ENCODE measurements at places on chromosomes 7 and 10.

DNA sequence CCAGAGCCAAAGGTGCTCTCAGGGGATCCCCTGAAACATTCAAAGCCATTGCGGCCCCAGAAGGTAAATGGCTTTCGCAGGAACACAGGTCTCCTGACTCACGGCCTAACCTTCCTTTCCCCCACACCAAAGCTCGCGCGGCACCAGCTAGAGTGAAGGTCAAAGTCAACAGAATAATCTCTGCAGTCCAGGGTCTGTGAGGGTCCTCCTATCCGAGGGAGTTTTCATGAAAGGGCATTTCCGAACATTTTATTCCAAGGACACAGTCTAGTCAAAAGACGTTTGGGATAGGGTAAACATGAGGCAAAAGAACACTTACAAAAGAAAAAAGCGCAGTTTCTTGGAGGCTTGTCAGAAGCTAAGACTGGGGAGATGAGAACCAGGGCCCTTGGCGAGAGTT lies 559 bp upstream of the STEAP2 start:
- no peaks in the 10 kb centered on the region for H3K36me3 ChIP-seq
- peaks cover 20% of the 10 kb centered on the region for H3K4me1 ChIP-seq
- no peaks in the 10 kb centered on the region for H3K27me3 ChIP-seq
- peak overlapping the region; percentile 65 for H3K4me3 ChIP-seq

GRCh38 chr7:116173051-116174028 lies 37.0 kb upstream of the TES start:
- no peaks in the 10 kb centered on the region for H3K27me3 ChIP-seq
- H3K36me3 ChIP-seq = no peaks in the 10 kb centered on the region
- no peak for DNase-seq

- H3K4me3 ChIP-seq = no peak overlapping the region
- H3K36me3 ChIP-seq = no peaks in the 10 kb centered on the region
- no peaks in the 10 kb centered on the region for H3K4me1 ChIP-seq
- no peak overlapping the region for H3K27ac ChIP-seq
Measured at GRCh38 chr7:96658022-96658412, 51.6 kb downstream of the SEM1 start.

- H3K27ac ChIP-seq = no peak overlapping the region
- no peak overlapping the region for H3K4me3 ChIP-seq
- H3K4me1 ChIP-seq = no peaks in the 10 kb centered on the region
Measured at GRCh38 chr7:54653905-54654304, 105.1 kb downstream of the SEC61G start.

DNA sequence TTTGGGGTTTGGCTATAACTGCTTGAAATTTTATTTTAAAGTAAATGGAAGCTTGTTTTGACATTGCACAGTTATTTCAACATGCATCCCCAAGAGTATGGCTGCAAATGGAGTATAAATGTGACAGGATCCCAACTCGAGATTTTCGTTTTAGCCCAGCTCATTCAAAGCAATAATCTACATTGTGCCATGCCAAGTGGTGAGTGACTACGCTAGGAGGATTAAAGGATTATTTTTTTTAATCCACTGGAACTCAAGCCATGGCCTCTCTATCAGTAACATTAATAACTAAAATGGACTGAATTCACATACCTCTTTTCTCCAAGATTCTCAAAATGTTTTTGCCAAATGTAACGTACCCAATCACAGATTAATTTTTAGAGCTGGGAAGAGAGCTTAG lies 60.6 kb upstream of the AUTS2 start:
- no peaks in the 10 kb centered on the region for H3K27me3 ChIP-seq
- H3K27ac ChIP-seq = no peak overlapping the region
- no peaks in the 10 kb centered on the region for H3K4me1 ChIP-seq
- H3K36me3 ChIP-seq = no peaks in the 10 kb centered on the region

DNA sequence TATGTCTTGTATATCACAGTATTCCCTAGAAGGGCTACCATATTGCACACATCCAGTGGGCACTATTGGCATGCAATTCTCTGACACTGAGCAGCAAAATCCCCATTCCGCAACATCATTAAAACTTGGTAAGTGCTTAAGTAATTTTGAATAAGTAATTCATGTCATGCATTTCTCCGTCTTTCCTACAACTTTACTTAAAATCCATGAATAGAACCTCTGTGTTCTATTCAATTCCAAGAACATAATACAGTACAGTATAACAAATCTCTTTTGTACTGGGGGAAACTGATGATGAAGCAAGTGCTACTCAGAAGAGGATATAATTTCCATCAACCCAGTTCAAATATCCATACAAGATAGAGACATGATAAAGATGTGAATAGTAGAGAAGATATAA lies 80.9 kb upstream of the SEMA3C start:
- no peaks in the 10 kb centered on the region for H3K36me3 ChIP-seq
- H3K27ac ChIP-seq = no peak overlapping the region
- H3K4me3 ChIP-seq = no peak overlapping the region
- H3K27me3 ChIP-seq = no peaks in the 10 kb centered on the region
- no peak for DNase-seq

- H3K4me3 ChIP-seq = no peak overlapping the region
- no peaks in the 10 kb centered on the region for H3K27me3 ChIP-seq
- H3K27ac ChIP-seq = no peak overlapping the region
- no peaks in the 10 kb centered on the region for H3K36me3 ChIP-seq
- no peak for DNase-seq
Measured at GRCh38 chr7:77806425-77806824, 7.9 kb downstream of the PHTF2 start.

- H3K27me3 ChIP-seq = no peaks in the 10 kb centered on the region
- H3K27ac ChIP-seq = no peak overlapping the region
- no peak overlapping the region for H3K4me3 ChIP-seq
- H3K4me1 ChIP-seq = peaks cover 10% of the 10 kb centered on the region
- DNase-seq = no peak
Measured at GRCh38 chr10:73131301-73131700, 21.0 kb downstream of the NUDT13 start.

DNA sequence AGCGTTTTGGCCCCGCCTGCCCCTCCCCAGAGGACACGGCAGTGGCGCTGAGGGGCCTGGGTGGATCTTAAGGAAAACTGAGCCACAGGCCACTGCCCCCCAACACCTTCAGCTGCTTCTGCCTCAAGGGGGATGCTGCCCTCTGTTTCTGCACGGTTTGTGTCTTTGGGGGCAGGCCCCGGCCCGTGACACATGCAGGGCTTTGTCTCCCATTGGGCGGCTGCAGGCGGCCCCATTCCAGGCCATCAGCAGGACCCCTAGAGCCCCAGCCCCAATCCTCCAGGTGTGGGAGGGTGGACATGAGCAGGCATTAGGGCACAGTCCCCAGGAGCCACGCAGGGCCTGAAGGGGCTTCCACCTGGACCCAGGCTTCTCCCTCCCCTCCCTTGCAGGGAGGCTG lies 25.3 kb upstream of the PPP2R2D start:
- no peak for DNase-seq
- H3K36me3 ChIP-seq = no peaks in the 10 kb centered on the region
- no peak overlapping the region for H3K4me3 ChIP-seq
- H3K27ac ChIP-seq = no peak overlapping the region

DNA sequence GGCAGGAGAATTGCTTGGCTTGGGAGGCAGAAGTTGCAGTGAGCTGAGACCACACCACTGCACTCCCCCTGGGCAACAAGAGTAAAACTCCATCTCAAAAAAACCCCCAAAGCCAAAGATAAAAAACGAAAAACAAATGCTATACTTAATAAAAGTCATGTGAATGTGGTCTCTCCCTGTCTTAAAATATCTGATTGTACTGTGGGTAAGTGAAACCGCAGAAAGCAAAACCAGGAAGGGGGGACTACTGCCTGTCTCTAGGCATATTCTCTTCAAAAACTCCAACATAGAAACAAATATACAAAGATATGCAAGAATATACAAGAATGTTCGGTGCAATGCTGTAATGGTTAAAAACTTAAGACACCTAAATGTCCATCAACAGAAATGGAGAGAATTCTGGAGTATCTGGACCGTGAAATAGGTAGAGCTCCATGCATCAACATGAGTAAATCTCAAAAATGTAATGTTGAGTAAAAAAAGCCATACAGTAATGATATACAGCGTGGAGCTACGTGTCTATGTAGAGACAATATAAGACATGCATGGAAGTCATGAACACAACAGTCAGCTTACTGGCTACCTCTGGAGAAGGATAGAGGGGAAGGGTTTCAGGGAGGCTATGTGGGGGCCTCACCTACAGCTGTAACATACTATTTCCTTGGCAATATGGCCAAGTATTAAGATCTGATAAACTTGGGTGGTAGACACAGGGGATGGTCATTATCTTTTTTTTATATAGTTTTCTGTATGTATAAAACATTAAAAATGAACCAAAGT lies 2.1 kb downstream of the ZNF394 start:
- peaks cover 32% of the 10 kb centered on the region for H3K4me1 ChIP-seq
- no peak overlapping the region for H3K27ac ChIP-seq
- H3K4me3 ChIP-seq = peak overlapping the region; percentile 67
- no peak for DNase-seq
- peaks cover 53% of the 10 kb centered on the region for H3K36me3 ChIP-seq

GRCh38 chr7:127863082-127863481 lies 168.2 kb downstream of the LRRC4 start:
- no peaks in the 10 kb centered on the region for H3K36me3 ChIP-seq
- no peaks in the 10 kb centered on the region for H3K27me3 ChIP-seq
- peaks cover 11% of the 10 kb centered on the region for H3K4me1 ChIP-seq
- H3K4me3 ChIP-seq = no peak overlapping the region
- DNase-seq = no peak
- no peak overlapping the region for H3K27ac ChIP-seq

- peaks cover 20% of the 10 kb centered on the region for H3K4me1 ChIP-seq
- H3K27me3 ChIP-seq = no peaks in the 10 kb centered on the region
- H3K36me3 ChIP-seq = no peaks in the 10 kb centered on the region
- DNase-seq = no peak
- no peak overlapping the region for H3K4me3 ChIP-seq
Measured at GRCh38 chr7:121331574-121331973, 2.8 kb downstream of the WNT16 start.

DNA sequence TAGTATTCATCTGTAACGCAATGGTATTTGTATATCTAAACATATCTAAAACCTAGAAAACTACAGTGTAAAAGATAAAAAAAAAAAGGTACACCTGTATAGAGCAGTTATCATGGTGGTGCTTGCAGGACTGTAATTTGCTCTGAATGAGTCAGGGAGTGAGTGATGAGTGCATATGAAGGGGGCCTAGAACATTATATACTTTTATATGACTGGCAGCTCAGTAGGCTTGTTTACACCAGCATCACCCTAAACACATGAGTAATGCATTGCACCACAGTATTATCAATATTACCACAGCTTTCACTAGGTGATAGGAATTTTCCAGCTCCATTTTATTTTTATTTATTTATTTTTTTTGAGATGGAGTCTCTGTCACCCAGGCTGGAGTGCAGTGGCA lies 40.8 kb downstream of the TRIM24 start:
- no peak for DNase-seq
- H3K4me3 ChIP-seq = no peak overlapping the region
- peaks cover 6% of the 10 kb centered on the region for H3K4me1 ChIP-seq
- no peaks in the 10 kb centered on the region for H3K36me3 ChIP-seq
- no peak overlapping the region for H3K27ac ChIP-seq
- H3K27me3 ChIP-seq = no peaks in the 10 kb centered on the region

DNA sequence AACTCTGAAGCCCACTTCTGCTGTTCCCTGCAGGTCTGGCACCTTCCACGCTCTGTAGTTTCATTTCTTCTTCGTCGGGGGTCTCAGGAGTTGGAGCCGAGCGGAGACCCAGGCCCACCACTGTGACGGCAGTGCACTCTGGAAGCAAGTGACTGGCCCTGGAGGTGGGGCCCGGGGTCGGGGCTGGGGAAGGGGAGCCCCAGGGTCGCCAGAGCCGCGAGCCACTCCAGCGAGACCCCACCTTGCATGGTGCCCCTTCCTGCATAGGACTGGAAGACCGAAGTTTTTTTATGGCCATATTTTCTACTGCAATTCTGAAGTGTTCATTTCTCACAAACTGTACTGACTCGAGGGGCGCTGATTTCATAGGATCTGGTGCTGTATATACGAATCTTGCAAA lies 172.8 kb downstream of the CCDC3 start:
- no peaks in the 10 kb centered on the region for H3K36me3 ChIP-seq
- H3K4me1 ChIP-seq = peaks cover 6% of the 10 kb centered on the region
- no peak overlapping the region for H3K4me3 ChIP-seq
- DNase-seq = no peak

GRCh38 chr7:137484326-137484725 lies 140.8 kb upstream of the PTN start:
- H3K4me3 ChIP-seq = no peak overlapping the region
- no peaks in the 10 kb centered on the region for H3K36me3 ChIP-seq
- H3K27ac ChIP-seq = no peak overlapping the region
- no peak for DNase-seq
- H3K4me1 ChIP-seq = no peaks in the 10 kb centered on the region

DNA sequence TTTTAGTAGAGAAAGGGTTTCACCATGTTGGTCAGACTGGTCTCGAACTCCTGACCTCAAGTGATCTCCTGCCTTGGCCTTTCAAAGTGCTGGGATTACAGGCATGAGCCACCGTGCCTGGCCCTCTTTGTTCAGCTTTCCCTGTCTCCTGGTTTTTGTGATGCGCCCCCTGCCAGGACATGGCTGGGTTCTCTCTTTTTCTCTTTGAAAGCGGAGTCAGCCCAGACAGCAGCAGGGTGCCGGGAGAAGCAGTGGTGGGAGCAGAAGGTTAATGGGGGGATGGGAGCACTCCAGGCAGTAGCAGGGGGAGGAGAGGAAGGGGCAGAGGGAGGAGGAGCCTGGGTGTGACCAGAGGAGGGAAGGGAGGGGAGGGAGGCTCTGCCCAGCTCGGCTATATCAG lies 1.8 kb downstream of the MUC3A start:
- H3K4me1 ChIP-seq = no peaks in the 10 kb centered on the region
- no peak overlapping the region for H3K27ac ChIP-seq
- H3K36me3 ChIP-seq = no peaks in the 10 kb centered on the region
- H3K4me3 ChIP-seq = no peak overlapping the region
- no peaks in the 10 kb centered on the region for H3K27me3 ChIP-seq

- DNase-seq = peak; percentile 94
- H3K36me3 ChIP-seq = no peaks in the 10 kb centered on the region
- H3K27ac ChIP-seq = peak overlapping the region; percentile 61
- H3K4me3 ChIP-seq = no peak overlapping the region
- peaks cover 48% of the 10 kb centered on the region for H3K4me1 ChIP-seq
Measured at GRCh38 chr10:14751921-14752320, 22.8 kb downstream of the FAM107B start.

DNA sequence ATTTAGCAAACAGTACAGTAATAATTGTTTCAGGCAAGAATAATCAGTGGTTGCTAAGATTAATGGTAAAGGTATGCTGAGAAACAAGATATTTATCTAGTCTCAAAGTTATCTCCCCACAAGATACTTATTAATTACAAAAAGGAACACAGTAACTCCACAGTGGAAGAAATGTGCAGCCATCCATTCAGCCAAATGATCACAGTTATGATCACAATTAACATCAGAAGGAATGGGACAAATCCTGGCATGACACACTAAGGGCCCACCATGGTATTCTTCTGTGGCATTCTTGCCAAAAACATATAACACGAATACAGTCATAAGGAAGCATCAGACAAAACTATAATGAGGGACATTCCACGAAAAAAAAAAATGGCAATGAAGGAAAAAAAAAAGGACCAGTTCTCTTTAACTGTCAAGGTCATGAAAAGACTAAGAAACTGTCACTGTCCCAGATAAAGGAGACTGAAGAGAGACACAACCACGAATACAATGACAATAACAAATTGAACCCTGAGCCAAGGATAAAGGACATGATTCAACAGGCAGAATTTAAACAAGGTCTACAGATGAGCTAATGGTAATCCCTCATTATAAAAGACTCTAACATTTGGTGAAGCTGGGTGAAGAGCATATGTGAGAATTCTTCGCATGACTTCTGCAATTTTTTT lies 20.9 kb downstream of the NUDCD3 start:
- H3K4me3 ChIP-seq = no peak overlapping the region
- no peak for DNase-seq
- H3K4me1 ChIP-seq = peaks cover 25% of the 10 kb centered on the region
- peaks cover 11% of the 10 kb centered on the region for H3K36me3 ChIP-seq
- no peaks in the 10 kb centered on the region for H3K27me3 ChIP-seq
